ENCODE measurements at places on chromosomes 2 and 18.

- DNase-seq, result no peak
These were observed 28.8 kb downstream of the COLEC12 start for GRCh38 chr18:471716-472115.

- no peak for DNase-seq
These were observed 119.9 kb downstream of the PARD3B start for GRCh38 chr2:204665207-204665606.

- no peak for DNase-seq
These were observed 264.5 kb downstream of the EIPR1 start for GRCh38 chr2:3113122-3113521.

DNA sequence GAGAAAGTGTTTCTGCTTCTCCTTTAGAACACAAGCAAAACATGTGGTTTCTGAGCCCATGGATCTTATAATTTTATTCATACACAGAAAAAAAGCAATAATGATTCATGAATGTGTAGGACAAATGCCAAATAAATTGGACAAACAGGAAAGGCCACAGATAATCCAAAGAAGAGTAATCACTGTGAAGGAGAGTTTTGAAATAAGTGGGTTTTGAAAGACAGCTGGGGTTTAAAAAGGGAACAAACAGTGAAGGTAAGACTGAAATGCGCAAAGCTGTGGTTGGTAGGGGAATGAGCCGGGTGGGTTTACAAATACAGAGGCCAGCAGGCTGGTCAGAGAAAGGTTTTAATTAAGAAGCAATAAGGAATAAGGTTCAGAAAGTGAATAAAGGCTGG is 50.0 kb upstream of the MBOAT2 start:
- no peak for DNase-seq

- no peak for DNase-seq
These were observed 86.7 kb downstream of the FIGN start for GRCh38 chr2:163649080-163649479.

DNA sequence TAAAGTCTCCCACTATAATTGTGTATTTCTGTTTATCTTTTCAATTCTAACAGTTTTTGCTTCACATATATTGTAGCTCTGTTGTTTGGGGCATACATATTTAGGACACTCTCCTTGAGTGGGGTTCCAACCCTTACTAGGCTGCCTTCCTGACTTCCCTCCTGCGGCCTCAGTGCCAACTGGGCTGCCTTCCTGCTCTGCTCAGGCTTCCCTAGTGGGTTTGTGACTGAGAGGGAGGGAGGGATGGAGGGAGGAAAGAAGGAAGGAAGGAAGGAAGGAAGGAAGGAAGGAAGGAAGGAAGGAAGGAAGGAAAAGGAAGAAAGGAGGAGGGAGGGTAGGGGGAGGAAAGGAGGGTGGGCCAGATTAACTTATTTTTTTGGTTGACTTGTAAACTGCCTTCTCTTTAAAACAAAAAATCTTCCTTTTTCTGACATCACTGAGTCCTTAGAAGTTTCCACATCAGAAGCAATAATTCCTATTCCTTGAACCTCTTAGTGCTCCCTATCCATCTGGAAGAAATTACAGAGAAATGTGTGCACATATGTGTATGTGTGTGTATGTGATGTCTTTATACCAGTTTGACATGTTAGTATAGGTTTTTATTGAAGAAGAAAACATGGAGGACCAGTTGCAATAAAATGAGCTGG is 145.4 kb upstream of the PGAP1 start:
- no peak for DNase-seq

DNA sequence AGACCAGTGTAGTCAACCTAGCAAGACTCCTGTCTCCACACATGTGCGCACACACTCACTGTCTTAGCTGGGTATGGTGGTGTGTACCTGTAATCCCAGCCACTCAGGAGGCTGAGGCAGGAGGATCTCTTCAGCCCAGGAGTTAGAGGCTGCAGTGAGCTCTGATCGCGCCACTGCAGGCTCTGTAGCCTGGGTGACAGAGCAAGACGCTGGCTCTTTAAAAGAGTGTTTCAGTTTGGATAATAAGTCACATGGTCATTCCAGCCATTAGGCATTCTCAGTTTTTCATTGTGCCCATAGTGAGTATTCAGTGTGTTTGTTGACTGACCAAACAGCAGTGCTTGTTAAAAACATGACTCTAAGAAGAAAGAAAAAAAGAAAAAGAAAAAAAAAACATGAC is 31.0 kb downstream of the RAB10 start:
- no peak for DNase-seq

- no peak for DNase-seq
These were observed 246.0 kb upstream of the KCNJ3 start for GRCh38 chr2:154452471-154452870.

DNA sequence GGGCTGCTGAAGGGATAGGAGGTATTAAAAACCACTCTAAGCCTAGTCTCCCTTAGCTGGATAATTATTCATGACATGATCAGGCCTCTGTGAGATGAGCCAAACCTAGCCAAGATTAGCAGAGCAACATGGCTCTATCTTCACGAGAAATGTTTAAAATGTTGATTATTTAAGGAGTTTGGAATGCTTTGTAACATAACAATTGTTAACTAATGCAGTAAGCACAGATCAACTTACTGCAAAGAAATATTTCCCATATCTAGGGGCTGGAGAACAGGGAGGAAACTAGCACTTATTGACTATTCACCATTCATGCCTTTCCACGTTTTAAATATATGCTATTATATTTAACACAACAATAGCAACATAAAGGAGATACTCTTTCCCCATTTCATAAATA is 833.7 kb upstream of the CHAC2 start:
- no peak for DNase-seq

GRCh38 chr2:112187805-112188596 is 49.8 kb downstream of the FBLN7 start:
- peak; percentile 82 for DNase-seq

- DNase-seq, result no peak
These were observed 78.1 kb upstream of the FAM110C start for GRCh38 chr2:124241-124880.

DNA sequence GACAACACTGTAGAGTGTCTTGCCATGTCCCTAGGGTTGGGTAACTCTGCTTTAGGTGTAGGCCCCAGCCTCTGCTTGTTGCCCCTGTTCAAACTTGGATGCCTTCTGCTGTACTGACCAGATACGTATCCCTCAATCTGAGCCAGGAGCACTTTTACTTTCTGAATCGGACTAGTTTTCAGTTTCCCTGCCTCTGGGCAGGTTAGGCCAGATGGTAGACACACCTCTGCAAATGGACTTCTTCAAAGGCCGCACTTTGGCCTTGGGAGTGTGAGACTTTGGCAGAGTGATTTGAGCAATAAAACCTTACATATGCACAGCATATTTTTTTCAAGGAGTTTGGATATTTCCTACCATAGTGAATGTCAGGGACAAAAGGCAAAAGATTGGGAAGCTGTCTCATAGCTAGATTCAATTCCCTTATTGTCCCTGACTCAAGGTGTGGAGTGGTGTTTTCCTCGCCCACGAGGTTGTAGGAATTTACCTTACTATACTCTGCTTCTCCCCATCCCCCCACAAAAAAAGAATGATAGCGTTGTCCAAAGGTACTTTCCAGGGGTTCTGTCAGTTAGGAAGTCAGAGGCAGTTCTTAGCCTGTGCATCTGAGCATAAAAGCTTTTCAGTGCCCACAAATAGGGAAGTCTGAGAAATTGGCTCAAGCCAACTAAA is 15.3 kb upstream of the PARD3B start:
- no peak for DNase-seq

DNA sequence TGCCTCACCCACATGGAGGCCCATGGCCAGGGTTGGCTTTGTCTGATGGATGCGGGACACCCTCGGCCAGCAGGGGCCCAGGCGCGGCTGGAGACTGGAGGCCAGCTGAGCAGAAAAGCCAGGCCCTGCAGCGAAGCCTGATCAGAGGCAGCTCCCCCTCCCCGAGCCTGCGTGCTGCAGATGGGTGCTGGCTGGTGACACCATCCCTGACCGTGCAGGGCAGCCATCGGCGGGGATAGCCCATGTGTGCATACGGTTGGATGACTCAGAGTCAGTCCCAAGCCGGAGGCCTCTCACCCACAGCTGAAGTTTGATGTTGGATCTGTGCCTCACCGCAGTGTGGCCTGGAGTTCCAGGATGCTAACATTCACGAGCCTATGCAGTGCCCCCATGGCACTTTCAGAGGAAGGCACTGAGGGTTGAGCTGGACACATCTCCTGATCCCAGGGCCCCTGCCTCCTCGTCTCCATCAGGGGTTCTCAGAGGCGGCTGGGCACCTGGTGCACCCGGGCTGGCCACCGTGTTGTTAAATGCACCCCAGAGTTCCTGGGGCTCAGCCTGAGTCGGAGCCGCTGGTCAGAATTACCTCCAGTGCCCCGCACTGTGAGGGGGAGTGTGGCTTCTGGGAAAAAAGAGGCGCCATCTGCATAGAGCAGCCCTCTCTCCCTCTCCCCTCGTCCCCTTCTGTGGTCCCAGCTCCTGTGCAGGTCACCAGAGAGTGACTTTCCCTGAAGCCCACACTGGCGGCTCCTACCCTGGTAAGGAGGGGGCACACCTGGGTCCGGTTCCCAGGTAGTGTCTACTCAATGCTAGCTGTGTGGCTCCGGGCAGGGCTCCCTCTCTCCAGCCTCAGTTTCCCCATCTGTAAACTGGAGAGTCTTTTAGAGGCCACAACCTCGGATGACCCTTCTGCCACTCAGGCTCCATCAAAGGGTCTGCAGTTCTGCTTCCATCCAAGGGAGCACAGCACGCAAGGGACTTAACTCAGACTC is 19.4 kb upstream of the KIF1A start:
- no peak for DNase-seq

- DNase-seq, result peak; percentile 34
These were observed at the start of gene DRC1 for GRCh38 chr2:26401739-26402541. DRC1 (plus strand) TSS chr2:26401920; CDS start chr2:26401990, 70 bp downstream.

Measured in activated T-cell treated with anti-CD3 and anti-CD28 coated beads, Interleukin-2, amount 50 U/mL, for 24 hours (primary cell).